T follicular helper cell (primary cell): ENCODE measurements at places on chromosomes 1 and 21.

DNA sequence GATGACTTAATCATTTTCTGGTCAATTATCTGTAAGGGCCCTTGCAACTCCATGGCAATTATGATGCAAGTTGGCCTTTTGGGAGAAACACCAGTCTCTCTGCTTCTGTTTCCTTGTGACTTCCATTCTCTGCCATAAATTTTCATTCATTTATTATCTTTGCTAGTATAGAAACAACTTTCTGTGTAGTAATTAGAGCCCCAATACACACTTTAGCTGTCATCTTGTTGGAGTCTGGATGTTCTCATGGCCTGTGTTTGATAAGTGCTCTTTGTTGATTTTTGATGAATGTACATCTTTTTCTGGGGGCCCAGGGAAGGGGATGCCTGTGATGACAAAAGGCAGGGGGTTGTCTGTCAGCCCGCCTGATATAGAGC is 22.4 kb downstream of the PROX1 start:
- no peak for DNase-seq

GRCh38 chr1:1364266-1364665 is 5.9 kb upstream of the MXRA8 start:
- DNase-seq = no peak

DNA sequence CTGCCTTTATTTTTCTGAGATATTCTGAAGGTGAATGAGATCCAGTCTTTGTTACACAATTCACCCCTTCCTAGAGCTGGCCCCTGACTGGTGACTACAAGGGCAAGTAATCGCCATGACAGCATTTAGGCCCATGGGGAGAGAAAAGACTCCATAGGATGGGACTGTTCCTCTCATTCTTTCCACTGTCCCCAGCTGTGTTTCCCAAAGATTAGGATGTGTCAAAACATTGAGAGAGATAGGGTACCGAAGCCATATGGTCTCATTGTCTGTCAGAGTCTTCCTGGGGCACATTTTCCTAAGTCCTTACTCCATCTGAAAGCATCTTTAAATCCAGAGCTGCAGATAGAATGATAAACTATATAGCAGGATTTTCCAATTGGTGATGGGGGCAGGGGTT is 423.5 kb downstream of the OMA1 start:
- no peak for DNase-seq

GRCh38 chr21:33249331-33250002 is 16.7 kb upstream of the IL10RB start:
- DNase-seq = no peak

GRCh38 chr1:13652238-13652637 is 47.8 kb upstream of the PRDM2 start:
- DNase-seq = no peak

GRCh38 chr1:32786856-32787255 is 30.3 kb downstream of the YARS1 start:
- DNase-seq = no peak

- no peak for DNase-seq
Measured at GRCh38 chr21:14964621-14965020, 100.2 kb downstream of the NRIP1 start.

GRCh38 chr21:31482460-31482859 is 138.4 kb upstream of the TIAM1 start:
- DNase-seq = no peak

GRCh38 chr1:175866776-175867175 is 123.4 kb upstream of the TNR start:
- no peak for DNase-seq

DNA sequence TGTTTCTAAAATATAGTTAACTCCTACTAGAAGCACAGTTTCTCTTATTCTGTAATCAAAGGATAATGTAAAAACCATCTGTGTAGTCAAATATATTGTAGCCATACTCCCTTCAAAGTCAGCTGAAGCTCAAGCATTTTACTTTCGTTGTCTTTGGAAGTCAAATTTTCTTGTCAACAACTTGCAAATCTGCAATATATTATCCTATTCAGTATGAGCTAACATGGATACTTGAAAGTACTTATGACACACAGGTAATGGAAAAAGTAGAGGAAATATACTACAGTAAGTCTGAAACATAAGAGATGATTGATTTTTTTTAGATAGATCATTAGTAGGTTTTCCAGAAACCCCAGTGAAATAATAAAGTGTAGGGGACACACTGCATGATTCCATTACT is 121.5 kb downstream of the COL24A1 start:
- DNase-seq = no peak

- DNase-seq = no peak
Measured at GRCh38 chr1:62265956-62266935, 53.0 kb downstream of the KANK4 start.

GRCh38 chr1:117812869-117813511 is 116.4 kb downstream of the GDAP2 start:
- no peak for DNase-seq

DNA sequence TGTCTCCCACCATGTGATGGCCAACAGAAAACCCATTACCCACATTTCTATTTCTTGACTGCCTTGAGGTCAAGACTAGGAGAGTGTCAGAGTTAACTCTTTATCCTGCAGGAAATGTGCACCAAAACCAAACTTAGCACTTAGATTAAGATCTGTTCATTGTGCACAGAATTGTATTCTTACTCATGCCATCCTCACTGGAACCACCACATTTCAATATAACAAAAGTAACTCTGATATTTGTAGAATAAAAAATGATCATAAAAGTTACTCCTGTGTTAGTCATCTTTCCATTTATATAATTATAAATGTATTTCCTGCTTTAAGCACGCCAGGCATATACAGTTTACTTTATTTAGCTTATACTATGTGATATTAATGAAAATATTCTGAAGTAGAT is 193.0 kb upstream of the DPYD start:
- DNase-seq = no peak

DNA sequence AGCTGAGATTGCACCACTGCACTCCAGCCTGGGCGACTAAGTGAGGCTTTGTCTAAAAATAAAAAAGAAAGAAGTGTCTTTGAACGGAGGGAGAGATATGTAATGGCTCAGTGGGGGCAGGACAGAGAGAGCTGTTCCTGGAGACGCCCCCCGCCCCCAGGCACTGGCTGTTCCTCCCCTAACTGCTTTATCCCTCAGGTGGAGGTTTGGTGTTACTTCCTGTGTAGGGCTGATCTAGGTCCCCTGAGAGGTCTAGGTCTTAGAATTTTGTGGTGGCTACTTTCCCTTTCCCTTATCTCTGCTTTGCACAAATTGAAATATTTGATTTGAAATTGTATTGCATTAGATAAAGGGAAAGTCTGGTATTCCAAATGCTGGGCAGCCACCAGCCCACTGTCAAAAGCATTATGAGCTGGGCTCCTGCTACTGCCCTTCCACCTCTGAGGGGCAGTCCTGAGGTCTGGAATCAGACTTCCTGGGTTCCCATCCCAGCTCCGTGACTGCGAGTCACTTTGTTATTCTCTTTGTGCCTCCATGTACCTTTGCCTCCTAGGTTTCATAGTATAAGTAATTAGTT is 134.8 kb upstream of the KIF26B start:
- DNase-seq = no peak

DNA sequence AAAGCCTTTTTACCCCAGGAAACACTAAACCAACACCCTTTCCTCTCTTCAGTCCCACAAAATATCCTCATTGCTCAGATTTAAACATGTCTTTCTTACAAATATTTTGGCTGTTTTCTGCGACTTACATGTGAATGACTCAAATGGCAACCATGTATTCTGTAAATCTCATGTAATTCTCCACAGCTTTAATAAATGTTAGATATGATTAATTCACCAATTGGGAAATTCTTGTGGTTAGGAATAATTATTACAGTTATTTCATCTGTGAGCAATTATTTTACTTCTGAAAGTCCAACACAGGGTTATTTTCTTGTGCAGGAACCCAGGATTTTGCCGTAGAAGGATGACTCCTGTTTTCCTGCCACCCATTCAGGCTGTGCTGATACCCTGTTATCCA is 431.5 kb downstream of the LMO4 start:
- no peak for DNase-seq

DNA sequence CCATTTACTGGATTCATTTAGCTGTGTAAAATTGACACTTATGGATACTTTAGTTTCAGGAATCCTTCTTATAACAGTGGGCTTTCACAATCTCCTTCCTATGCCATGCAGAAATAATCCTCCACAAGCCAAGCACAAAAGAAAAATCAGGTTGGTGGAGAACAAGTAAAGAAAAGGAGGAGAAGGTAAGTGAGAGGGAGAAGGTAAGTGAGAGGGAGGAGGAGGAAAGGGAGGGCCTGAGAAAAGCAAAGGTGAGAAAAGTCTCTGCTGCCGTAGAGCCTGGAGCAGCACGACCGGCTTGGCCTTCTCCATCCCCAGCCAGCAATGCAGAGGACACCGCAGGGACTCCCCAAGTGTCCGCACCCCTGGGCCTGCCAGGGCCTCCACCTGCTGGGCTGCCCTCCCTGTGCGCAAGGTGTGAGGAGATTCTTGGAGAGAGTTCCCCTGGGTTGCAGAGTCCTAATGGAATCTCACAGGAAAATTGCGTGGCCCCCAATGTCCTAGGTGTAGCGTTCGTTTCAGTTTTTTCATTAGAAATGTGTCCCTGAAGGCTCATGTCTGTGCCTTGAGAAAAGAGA is 39.0 kb downstream of the PRMT2 start:
- DNase-seq = no peak

DNA sequence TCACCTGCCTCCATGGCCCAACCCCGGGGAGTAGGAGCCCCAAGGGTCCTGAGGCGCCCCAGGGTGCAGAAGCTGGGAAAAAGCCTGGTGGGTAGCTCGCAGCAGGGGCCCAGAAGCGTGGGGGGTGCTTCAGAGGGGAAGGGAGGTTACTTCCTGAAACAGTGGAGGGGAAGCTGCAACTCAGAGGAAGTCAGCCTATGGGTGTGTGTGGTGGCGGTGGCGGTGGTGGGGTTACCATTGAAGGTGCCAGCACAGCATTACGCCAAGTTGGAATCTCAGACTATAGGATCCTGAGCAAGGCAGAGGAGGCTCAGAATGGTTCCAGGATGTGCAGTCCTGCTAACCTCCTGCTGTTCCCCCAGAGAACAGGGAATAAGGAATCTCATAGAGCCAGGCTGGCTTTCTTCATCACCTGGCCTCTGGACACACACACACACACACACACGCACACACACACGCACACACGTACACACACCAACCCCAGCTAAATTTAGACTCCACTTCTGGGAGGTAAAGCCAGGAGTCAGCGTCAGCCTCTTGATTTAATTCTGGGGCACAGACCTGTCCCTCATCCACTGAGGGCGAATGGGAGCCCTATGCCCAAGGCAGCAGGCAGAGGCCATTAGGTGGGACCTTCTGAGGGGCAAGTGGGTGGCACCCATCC is 1.3 kb downstream of the DENND4B start:
- peak; percentile 70 for DNase-seq

DNA sequence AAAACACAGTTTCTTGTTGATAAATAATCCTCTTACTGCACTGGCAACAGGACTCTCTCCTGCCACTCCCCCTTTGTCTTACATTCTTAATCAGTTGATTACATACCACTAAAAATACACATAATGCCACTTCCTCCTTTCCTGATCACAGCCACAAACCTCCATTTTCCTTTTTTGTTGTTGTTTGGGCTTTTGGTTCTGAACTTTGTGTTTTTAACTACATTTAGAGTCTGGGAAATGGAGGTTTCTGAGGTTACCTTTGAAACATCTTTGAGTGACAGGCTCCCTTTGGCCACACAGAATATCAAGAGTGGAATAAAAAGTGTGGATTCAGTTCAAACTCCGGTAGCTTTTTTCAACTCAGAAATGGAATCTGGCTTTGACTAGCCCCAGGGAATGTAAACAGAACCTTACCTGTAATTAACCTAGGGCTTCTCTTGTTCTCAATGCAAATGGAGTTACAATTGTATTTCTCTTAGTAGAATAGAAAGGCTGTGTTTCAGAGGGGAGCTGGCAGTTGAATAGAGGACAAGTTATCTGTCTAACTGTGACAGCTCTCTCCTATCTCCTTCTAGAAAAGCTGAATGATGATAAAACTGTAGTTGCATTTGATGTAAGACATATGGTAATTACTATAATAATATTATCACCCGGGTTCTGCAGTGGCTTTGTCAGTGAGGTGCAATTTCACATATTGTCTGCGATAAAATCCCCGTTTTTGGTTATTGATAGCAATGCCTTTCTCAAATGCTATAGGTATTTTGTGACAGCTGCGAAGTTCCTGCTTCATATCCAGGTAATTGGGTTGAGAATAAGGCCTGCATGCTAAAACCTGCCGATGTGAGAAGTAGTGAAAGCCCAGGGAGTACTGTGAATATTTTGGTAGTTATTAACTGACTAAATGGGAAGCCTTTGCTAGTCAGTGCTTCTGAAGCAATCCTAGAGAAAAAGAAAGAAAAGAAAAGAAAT is 66.9 kb downstream of the ST6GALNAC5 start:
- no peak for DNase-seq

- no peak for DNase-seq
Measured at GRCh38 chr21:33855190-33855589, 60.4 kb downstream of the ATP5PO start.

DNA sequence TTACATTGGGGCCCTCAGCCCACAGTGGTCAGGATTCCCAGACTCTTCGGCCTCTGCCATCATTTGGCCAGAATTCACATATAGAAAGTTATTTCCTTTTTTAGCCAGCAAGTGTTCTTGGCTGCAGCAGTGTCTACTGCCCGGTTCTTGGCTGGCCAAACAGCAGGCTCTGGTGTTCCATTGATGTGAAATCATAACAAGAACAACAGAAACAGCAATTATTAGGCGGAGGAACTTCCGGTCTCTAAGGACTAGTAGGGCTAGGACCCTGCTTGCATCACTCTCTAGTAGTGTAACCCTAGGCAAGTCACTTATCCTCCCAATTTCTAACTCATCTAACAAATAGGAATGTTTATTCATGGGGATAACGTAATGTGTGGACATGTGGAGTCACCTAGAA is 8.7 kb upstream of the GJA5 start:
- DNase-seq = no peak

GRCh38 chr1:206460836-206461426 is 9.3 kb upstream of the IKBKE start:
- DNase-seq = no peak

DNA sequence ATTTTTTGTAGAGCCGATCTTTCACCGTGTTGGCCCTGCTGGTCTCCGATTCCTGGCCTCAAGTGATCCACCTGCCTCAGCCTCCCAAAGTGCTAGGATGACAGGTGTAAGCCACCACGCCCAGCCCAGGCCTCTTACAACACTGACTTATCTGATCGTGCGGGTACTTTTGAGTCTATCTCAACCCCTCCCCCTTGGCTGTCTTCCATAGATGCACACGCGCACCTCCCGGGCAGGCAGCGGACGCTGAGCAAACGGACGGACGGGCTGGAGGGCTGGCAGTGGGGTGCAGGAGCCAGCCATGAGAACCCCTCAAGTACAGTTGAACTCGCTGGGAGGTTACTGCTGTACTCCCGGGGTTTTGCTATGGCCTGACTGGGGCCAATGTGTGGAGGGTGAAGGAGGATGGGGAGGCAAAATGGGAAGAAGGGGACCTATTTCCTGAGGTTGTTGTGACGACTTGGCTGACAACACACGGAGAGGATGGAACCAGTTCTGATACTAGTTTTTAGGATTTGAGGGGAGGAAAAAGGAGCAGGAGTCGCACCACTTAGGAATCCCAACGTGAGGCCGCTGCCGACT is 959 bp downstream of the CD58 start:
- DNase-seq = peak; percentile 25
